Stimulated activated CD8-positive, alpha-beta memory T cell treated with anti-CD3 and anti-CD28 coated beads, Interleukin-4, amount 100 ng/mL, for 48 hours (primary cell): ENCODE measurements at places on chromosomes 16 and 17.

- DNase-seq, result no peak
Observed at GRCh38 chr16:16908077-16908476, 529.1 kb downstream of the NPIPA7 start.

GRCh38 chr16:67395458-67396158, 2.3 kb upstream of the TPPP3 start:
- no peak for DNase-seq

GRCh38 chr17:47807421-47807820, 14.2 kb downstream of the OSBPL7 start:
- DNase-seq, result no peak

- no peak for DNase-seq
Observed at GRCh38 chr17:82531431-82531881, 11.9 kb downstream of the FOXK2 start.
